ENCODE measurements at places on chromosomes 13 and 19.

DNA sequence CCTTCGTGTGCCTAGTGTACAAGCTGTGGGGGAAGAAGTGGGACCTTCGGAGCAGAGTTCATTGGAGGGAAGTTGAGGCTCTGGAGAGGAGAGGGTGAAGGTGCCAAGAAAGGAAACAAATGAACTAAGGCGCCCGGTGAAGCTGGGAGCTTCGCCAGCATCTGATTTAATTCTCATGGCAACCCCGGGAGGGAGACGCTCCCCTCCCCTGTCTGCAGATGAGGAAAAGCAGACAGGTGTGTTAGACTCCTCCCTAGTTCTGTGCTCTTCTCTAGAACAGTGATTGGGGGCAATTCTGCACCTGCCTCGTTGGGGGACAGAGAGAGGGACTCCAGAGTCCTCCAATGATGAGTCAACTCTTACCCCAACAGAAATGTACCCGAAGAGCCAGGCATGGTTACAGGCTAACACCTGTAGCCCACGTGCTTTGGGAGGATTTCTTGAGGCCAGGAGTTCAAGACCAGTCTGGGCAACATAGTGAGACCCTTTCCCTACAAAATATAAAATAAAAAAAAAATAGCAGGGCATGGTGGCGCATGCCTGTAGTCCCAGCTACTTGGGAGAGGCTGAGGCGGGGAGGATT is 4.2 kb downstream of the SSC5D start:
- DNase-seq, result no peak

GRCh38 chr13:27168906-27169657 is 2.5 kb downstream of the USP12 start:
- DNase-seq, result no peak

- DNase-seq, result no peak
Observed at GRCh38 chr13:60620611-60621395, 223.8 kb downstream of the TDRD3 start.

GRCh38 chr19:24166055-24166454 is 79.1 kb downstream of the ZNF254 start:
- DNase-seq, result no peak

DNA sequence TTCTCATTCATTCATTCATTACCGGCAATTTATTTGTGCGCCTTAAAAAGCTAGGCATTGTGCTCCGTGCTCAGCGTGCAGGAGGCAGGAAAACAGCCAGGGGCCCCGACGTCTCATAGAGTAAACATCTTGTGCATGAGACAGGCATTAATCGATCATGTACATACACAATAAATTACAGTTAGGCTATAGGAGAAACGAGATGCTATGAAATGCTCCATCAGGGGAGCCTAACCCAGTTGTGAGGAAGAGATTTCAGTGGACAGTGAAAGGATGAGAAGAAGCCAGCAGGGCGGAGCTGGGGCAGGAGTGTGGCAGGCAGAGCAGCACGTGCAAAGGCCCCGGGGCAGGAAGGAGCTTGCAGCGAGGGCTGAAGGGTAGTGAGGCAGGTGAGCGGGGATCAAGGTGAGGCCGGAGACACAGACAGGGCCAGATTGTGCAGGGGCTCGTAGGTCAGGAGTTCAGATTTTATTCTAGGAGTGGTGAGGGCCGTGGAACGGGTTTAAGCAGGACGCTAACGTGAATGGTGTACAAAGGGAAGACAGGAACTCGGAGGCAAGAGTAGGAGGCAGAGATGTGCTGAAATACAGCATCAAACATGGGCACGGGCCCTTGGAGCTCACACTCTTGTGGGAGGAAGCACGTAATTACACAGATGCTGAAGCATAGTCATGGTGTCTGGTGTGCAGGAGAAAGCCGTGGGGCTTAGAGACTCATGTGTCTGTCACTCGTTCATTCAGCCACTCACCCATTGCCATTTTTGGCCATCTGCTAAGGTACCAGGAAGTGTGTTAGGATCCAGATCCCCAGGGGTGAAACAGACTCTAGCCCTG is 7.8 kb upstream of the CACNG6 start:
- DNase-seq, result no peak

- no peak for DNase-seq
Observed at GRCh38 chr13:98584668-98585397, 7.9 kb upstream of the STK24 start.

GRCh38 chr19:53254411-53255341 is at the start of gene ZNF677:
ZNF677 (minus strand) TSS chr19:53254873; CDS start chr19:53251550, 3,323 bp downstream.
- peak; percentile 88 for DNase-seq
